Fibroblast of skin of abdomen (primary cell): ENCODE measurements at places on chromosomes 1 and 21.

DNA sequence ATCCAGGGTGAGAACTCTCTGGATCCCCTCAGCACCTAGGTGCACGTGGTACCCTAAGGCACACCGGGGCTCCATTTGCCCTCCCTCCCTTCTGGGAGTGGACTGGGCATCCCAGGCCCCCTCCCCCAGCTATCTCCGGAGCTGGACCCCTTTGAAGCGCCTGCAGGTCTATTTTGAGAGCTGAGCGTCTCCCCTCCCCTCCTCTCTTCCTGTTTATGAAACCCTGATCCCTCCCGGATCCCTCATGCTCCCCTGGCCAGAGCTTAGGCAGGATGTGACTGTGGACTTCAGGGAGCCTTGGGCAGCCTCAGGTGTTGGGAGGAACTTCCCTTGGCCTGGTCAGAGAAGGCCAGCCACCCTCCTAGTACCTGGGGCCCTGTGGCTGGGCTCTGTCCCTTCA is 10.2 kb downstream of the RPS6KA1 start:
- DNase-seq: no peak

DNA sequence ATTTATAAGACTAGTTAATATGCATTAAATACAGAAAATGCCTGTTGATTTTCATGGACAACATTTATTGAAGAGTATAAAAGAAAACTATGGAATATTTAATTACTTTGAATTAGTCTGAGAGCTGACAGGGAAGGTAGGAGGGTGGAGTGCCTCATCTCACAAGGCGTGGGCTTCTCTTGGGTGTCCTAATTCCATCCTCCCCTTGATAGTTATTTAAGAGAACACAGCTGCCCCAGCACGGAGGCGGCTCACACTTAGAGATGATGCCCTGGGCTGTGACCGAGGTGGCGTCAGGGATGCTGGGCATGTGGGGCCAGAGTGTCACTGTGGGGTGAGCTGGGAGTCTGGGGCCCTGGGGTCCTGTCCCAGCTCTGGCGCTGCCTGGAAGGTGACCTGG is 493.0 kb downstream of the PTPRU start:
- no peak for DNase-seq

GRCh38 chr1:119550381-119550780 is 43.4 kb downstream of the HSD3B1 start:
- DNase-seq: no peak

GRCh38 chr1:181768211-181768929 is 285.1 kb downstream of the CACNA1E start:
- DNase-seq: no peak

DNA sequence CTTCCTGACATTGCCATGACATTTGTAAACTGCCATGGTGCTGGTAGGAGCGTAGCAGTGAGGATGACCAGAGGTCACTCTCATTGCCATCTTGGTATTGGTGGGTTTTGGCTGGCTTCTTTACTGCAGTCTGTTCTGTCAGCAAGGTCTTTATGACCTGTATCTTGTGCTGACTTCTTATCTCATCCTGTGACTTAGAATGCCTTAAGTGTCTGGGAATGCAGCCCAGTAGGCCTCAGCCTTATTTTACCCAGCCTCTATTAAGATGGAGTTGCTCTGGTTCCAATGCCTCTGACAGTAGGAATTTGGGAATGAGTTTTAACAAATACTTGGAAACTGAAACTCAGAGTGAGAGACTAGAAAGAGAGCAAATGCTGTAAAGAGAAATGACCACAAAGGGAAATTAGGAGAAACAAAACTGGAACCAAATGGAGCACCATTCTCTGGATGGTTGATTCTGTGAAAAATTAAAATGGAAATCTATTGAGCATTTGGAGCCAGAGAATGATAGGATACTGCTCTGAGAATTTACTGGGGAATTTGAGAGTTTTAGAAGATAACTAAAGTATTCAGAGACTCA is 50.1 kb upstream of the RHOU start:
- DNase-seq: no peak

- no peak for DNase-seq
Measured at GRCh38 chr1:201305815-201306214, 22.5 kb downstream of the PKP1 start.

DNA sequence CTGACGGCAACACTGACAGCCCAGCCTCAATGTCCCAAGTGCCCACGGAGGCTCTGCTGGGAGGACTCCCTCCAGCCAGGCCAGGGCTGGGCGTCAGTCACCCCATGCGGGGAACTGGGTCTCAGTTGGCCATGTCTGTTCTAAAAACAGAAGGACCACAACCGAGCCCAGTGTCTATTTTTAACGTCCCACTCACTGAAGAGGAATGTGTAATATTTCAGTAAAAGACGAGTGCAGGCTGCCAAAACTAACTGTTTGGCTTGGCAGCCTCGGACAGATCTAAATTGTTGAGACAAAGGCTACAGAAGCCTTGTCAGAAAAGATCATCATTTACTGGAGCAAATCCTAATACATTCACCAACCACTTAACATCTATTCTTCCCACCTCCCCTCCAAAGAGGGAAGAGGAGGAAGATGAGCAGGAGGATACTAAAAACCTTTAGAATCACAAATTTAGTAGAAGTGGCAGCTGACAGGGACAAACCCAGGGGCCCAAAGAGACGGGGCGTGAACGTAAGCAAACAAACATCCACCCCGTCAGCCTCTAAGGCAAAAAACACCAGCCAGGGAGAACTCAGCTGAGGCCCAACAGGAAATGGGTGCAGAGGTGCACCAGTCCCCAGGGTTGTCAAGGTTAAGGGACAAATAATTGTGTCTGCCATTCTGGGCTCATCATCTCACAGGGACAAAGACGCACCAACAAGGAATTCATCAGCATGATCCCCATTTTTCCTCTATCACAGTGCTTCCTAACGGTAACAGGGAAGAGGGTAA is 18.7 kb downstream of the C1orf198 start:
- DNase-seq: peak; percentile 96

DNA sequence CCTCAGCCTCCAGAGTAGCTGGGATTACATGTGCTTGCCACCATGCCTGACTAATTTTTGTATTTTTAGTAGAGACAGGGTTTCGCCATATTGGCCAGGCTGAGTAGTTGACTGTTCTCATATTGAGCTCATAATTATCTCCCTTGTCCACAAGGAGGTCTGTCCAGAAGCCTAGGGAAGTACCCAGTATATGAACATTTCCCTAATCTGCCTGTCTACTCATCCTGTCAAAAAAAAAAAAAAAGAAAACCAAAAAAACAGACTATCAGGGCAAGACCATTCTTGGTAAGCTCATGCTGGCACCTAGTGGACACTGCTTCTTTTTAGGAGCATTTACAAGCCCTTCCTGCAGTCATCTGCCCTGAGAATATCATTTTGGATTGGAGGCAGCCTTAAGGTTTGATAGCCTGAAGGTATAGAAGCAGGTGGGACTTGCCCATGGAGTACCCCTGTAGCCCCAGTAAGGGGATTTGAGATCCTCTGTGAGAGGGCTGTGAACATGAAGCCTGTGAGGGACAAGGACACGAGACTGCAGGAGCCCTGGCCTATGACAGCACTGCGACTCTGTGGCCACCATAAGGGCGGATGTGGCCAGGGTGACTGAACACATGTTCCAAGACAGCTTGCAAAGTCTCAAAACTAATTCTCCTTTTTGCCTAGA is 10.8 kb upstream of the DUSP12 start:
- peak; percentile 80 for DNase-seq

DNA sequence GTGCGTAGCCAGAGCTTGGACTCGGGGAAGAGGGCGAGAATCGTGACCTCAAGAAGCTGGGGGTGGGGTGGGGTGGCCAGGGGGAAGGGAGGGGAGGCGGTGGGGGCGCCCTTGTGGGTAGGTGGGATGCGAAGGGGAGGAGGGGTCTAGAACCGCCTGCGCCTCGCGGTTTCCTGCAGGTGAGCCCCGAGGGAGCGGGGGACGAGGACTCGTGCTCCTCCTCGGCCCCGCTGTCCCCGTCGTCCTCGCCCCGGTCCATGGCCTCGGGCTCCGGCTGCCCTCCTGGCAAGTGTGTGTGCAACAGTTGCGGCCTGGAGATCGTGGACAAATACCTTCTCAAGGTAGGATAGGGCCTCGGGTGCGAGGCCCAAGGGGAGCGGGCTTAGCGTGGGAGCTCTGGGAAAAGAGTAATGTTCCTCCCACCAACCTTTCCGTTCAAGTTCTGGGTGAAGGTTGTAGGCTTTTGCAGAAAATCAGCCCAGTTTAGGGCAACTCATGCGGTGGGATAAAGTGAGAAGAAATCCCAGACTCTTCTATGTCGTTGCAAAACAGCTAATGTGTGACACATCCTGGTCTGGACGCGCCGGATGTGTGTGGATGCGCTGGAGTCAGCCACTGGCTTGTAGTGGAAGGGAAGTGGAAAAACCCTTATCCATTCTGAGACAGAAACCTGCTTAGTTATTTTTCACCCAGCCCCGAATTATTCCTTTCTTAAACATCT is 2.9 kb downstream of the LHX8 start:
- peak; percentile 18 for DNase-seq

- DNase-seq: no peak
Measured at GRCh38 chr1:152505083-152505482, 5.5 kb upstream of the LCE5A start.

- peak; percentile 7 for DNase-seq
Measured at GRCh38 chr1:88946861-88947260, 45.6 kb downstream of the KYAT3 start.

DNA sequence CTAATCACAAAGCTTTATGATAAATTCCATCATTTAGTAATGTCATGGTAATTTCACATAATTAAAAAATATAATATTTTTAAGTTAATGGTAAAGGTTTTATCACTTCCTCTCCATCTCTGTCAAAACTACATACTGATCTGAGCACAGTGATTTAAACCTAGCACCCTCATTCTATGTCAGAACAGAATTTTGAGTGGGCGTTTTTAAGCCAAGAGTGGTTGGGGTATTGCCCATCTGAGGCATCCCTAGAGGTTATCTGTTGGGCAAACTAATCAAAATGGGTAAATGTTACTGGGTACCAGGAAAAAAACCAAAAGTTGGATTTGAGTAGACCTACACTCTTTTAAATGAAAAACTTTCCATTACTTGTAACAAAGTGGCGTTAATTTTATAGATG is 100.7 kb upstream of the GFI1 start:
- no peak for DNase-seq

- DNase-seq: no peak
Measured at GRCh38 chr21:26553898-26554297, 19.2 kb downstream of the CYYR1 start.

GRCh38 chr1:212256369-212256768 is 28.8 kb upstream of the PPP2R5A start:
- no peak for DNase-seq

GRCh38 chr1:178926046-178926445 is 55.2 kb upstream of the ANGPTL1 start:
- no peak for DNase-seq

- no peak for DNase-seq
Measured at GRCh38 chr1:197810812-197811211, 35.5 kb upstream of the DENND1B start.

DNA sequence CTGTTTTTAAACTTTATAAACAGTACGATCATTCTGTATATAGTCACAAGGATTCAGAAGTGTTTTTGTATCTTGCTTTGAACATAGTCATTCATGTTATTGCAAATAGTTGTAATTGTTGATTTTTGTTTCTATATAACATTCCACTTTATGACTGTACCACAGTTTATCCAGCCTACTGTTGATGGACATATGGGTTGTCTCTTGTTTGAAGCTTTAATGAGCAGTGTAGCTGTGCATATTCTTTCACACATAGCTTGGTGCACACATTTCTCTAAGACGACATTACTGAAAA is 6.1 kb downstream of the CD101 start:
- no peak for DNase-seq

DNA sequence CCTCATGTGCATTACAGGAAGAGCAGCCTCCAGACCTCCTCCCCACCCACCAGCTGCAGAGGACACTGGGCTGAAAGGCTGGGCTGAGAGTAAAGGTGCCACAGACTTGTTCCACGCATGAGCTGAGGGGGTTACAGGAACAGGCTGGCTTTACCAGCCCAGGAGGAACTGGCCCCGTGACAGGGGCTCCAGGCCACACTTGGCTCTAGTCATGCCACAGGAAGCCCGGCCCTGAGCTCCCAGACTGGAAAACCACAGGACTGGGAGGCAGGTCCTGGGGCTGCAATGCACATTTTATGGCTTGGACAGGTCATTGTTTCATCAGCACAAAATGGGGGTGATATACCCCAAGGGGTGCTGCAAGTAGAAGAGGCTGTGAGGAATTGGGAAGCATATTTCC is 35.6 kb downstream of the GPA33 start:
- DNase-seq: no peak

- DNase-seq: no peak
Measured at GRCh38 chr1:36529769-36530260, 47.1 kb upstream of the CSF3R start.

GRCh38 chr1:15900662-15901279 is 53.3 kb downstream of the SPEN start:
- DNase-seq: no peak

- no peak for DNase-seq
Measured at GRCh38 chr1:3847081-3847480, 9.9 kb downstream of the CEP104 start.

GRCh38 chr1:190849346-190849745 is 371.7 kb upstream of the BRINP3 start:
- no peak for DNase-seq

DNA sequence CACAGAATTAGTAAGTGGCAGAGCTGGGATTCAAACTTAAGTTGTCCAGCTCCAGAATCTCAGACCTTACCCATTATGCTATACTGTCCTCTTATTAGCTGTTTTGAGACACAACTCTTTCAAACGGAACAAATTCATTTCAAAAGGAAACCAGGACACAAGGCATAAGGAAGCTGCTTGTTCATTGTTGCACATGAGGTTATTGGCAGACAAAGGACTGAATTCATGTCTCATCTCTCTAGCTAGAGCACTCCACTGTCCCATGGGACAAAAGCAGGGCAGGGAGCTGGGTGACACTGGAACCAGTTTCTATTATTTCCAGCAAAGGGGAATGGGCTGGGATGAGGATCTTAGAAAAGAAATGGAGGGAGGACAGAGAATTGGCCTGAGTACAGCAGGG is 26.4 kb downstream of the CHI3L2 start:
- DNase-seq: no peak

GRCh38 chr1:186658999-186659398 is 21.2 kb downstream of the PTGS2 start:
- no peak for DNase-seq

- DNase-seq: no peak
Measured at GRCh38 chr21:17540530-17540929, 27.7 kb downstream of the CXADR start.

- peak; percentile 99 for DNase-seq
Measured at GRCh38 chr1:93179886-93180722, at the start of gene TMED5. Gene TMED5 (minus strand): TSS chr1:93180413. CDS start chr1:93180242, 171 bp downstream.

DNA sequence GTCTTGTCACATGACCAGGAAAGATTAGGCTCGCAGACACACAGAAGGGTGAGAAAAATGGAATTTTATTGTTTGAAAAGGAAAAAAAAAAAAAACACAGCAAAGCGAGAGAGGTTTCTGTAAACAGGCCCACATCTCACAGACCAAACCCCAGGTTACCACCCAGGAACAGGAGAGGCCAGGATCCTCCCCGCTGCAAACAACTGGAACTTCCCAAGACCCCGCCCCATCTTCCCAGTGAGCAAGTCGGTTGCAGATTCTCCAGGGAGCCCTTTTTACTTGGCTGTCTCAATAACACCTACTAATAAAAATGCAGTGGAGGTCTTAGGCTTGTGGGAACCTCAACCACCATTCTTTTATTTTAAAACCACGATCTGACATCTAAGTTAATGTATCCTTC is 84.7 kb upstream of the ETS2 start:
- no peak for DNase-seq
